ENCODE measurements at places on chromosomes 16 and 17.

DNA sequence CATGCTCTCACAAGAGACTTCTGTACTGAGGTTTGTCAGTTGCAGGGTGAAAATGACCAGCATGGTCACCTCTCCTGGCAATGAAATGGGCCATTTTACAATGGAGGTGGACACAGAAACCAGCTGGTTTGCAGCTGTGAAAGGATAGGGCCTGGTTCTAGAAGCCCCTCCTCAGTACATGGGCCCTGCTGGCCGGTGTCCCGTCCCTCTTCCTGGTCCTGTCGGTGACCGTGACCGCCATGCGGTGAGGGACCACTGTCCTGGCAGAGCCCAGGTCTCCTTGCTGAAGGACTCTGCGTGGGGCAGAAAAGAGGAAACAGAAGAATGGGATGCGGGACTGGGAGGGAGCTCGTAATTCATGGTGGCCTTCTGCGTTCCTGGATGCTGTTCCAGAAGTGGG, 76.0 kb upstream of the ZNF423 start:
- DNase-seq = no peak

DNA sequence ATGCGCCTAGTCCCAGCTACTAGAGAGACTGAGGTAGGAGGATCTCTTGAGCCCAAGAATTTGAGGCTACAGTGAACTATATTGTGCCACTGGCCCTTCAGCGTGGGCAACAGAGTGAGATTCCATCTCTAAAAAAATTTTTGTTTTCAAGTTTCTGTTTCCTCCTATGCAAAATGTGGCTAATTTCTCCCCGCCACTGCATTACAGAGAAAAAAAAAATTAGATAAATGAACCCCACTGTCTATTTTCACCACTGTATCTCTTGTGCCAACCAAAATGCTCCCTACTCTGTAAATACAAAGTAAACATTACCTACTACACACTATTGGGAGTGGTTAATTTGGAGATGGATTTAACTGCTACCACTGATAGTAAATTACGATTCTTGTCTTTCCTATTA, 2.0 kb downstream of the MARF1 start:
- no peak for DNase-seq

DNA sequence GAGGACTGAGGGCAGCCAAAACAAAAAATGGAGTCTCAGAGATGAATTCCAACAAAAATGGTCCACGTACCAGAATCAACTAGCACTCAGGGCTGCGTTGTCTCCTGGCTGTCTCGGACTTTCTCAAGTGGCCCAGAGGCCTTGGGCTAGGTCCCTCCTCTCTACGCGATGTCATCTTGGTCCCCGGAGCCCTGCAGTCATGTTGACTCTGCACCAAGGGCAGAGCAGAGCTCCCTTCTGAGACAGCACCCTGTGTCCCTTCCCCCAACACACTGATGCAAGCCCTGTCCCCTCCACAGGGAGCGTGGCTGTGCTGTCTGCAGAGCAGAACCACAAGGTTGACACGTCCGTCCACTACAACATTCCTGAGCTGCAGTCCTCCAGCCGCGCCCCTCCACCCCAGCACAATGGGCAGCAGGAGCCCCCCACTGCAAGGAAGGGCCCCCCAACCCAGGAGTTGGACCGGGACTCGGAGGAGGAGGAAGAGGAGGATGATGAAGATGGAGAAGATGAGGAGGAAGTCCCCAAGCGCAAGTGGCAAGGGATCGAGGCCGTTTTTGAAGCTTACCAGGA, 20.8 kb downstream of the GINS2 start:
- no peak for DNase-seq

- DNase-seq = no peak
Observed at GRCh38 chr16:3541527-3542155, 35.6 kb downstream of the NLRC3 start.

GRCh38 chr16:58339452-58339981, 44.7 kb upstream of the PRSS54 start:
- no peak for DNase-seq

Measured in NCI-H460 (cell line).